Progenitor cell of endocrine pancreas (in vitro differentiated cells): ENCODE measurements at places on chromosomes 1 and 21.
A peak's percentile ranks its signal among the peaks of the same experiment; 100 is the strongest.

- no peak for DNase-seq
- H3K36me3 ChIP-seq: no peaks in the 10 kb centered on the region
- no peak overlapping the region for H3K27ac ChIP-seq
- H3K4me1 ChIP-seq: peaks cover 24% of the 10 kb centered on the region
- H3K27me3 ChIP-seq: no peaks in the 10 kb centered on the region
Measured at GRCh38 chr21:38980416-38981313, 174.9 kb downstream of the ETS2 start.

- H3K4me1 ChIP-seq: no peaks in the 10 kb centered on the region
- DNase-seq: no peak
- peaks cover 46% of the 10 kb centered on the region for H3K27me3 ChIP-seq
Measured at GRCh38 chr1:231612393-231613089, 14.0 kb upstream of the DISC1 start.

DNA sequence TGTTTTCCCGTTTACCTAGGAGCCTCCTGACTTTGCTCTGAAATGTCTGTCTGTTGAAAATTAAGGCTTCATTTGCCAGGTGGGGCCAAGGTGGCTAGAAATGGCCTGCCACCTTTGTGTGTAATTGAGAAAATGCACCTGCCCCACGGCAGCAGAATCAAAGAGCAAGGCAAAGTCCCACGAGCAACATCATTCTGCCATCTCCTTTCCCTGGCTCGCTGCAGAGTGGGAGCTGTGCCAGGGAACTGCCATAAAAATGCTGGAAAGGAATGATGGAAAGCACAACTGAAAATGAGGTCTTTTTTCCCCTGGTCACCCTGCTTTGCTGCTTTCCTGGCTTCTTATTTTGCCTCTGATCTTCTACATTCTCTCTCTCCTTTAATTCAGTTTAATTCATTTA lies 5.5 kb upstream of the OLFML2B start:
- no peak for DNase-seq
- H3K27ac ChIP-seq: no peak overlapping the region
- H3K36me3 ChIP-seq: no peaks in the 10 kb centered on the region
- H3K27me3 ChIP-seq: peaks cover 60% of the 10 kb centered on the region
- no peak overlapping the region for H3K4me3 ChIP-seq

DNA sequence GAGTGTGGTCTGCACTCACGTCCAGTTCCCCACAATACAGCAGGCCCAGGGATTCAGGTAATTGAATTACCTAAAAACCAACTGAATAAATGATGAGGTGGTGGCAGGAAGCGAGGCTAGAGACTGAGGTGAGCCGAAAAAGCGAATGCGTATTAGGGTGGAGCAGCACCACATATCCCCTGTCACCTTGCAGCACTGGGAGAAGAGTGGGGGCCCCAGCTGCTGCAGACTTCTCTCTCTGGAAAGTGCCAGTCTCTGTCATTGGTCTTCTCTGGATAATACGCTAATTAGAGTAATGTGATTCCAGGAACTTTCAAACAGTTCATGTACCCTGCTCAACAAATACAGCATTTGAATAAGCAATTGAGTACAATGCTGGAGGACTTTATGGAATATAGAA lies 199.0 kb downstream of the RPS6KC1 start:
- no peaks in the 10 kb centered on the region for H3K27me3 ChIP-seq
- H3K4me3 ChIP-seq: no peak overlapping the region
- H3K27ac ChIP-seq: no peak overlapping the region

- no peaks in the 10 kb centered on the region for H3K4me1 ChIP-seq
- no peak overlapping the region for H3K27ac ChIP-seq
- H3K36me3 ChIP-seq: no peaks in the 10 kb centered on the region
- H3K27me3 ChIP-seq: no peaks in the 10 kb centered on the region
- DNase-seq: no peak
Measured at GRCh38 chr21:23394458-23394857, 2212.8 kb downstream of the MRPL39 start.

DNA sequence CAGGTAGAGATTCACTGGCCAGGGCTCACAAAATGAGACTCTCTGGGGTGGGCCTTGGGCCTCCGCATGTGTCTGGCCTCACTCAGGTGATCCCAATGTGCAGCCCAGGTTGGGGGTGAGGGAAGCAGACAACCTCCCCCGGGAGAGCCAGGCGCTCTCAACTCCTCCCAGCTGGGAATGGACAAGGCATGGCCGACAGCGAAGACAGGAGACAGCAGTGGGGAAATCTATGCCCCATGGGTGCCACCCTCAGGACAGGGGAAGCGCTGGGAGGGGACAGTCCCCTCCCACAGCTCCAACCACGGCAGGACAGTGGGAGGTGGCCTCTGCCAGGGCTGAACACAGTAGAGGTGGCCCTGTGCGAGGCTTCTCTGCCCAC lies 47.7 kb downstream of the PRDM15 start:
- peaks cover 9% of the 10 kb centered on the region for H3K36me3 ChIP-seq
- no peak overlapping the region for H3K4me3 ChIP-seq
- H3K27ac ChIP-seq: no peak overlapping the region

- H3K36me3 ChIP-seq: no peaks in the 10 kb centered on the region
- peaks cover 3% of the 10 kb centered on the region for H3K27me3 ChIP-seq
- H3K27ac ChIP-seq: no peak overlapping the region
- H3K4me1 ChIP-seq: no peaks in the 10 kb centered on the region
Measured at GRCh38 chr1:68454534-68454933, 4.8 kb upstream of the RPE65 start.

DNA sequence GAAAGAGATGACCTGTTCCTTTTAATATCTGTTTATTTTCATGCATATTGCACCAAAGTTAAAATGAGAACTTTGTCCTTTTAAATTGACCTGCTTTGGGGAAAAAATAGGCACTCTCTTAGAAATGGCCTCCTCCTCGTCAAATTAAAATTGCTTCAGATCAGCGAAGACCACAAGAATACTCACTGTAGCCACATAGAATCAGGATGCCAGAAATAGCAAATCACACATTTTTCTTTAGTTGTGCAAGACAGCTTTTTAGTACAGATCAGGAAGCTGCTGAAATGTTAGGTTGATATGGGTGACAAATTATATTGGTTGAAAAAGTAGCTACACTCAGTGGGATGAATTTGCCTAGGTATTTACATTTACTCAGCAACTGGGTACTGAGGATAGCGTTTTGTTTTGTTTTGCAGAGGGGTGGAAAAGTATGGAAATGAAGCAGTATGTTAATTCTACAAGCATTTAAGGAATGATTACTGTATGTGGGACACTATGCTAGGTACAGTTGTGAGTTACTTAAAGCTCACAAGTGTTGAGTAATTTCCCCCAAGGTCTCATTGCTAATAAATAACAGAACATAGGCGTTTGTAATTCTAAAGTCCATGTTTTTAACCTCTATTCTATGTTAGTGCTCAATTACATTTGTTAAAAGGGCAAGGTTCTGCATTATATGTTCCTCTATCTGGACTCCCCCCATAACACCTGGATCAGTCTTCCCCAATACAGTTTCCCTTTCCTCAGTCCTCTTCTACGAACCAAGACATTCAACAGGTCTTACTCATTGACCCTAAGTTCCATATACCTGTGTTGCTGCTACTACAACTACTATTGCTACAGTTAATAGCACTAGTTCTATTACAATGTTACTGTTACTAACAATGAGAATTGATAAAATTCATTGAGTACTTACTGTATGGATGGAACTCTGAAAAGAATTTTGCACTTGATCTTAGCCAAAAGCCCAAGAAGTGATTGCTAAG lies 99.4 kb upstream of the S1PR1 start:
- no peaks in the 10 kb centered on the region for H3K36me3 ChIP-seq
- no peak overlapping the region for H3K4me3 ChIP-seq
- H3K4me1 ChIP-seq: peaks cover 32% of the 10 kb centered on the region

GRCh38 chr21:15706696-15707095 lies 23.1 kb upstream of the USP25 start:
- H3K36me3 ChIP-seq: peaks cover 1% of the 10 kb centered on the region
- no peaks in the 10 kb centered on the region for H3K27me3 ChIP-seq
- peaks cover 21% of the 10 kb centered on the region for H3K4me1 ChIP-seq
- no peak overlapping the region for H3K4me3 ChIP-seq
- H3K27ac ChIP-seq: peak overlapping the region; percentile 84
- no peak for DNase-seq

- peaks cover 24% of the 10 kb centered on the region for H3K36me3 ChIP-seq
- no peak for DNase-seq
- peaks cover 35% of the 10 kb centered on the region for H3K4me1 ChIP-seq
- no peak overlapping the region for H3K27ac ChIP-seq
- H3K27me3 ChIP-seq: no peaks in the 10 kb centered on the region
- H3K4me3 ChIP-seq: no peak overlapping the region
Measured at GRCh38 chr1:93549811-93550210, 101.9 kb downstream of the FNBP1L start.

GRCh38 chr1:20684050-20684620 lies 23.0 kb upstream of the DDOST start:
- peaks cover 5% of the 10 kb centered on the region for H3K4me1 ChIP-seq
- DNase-seq: no peak
- H3K4me3 ChIP-seq: no peak overlapping the region
- H3K36me3 ChIP-seq: no peaks in the 10 kb centered on the region

DNA sequence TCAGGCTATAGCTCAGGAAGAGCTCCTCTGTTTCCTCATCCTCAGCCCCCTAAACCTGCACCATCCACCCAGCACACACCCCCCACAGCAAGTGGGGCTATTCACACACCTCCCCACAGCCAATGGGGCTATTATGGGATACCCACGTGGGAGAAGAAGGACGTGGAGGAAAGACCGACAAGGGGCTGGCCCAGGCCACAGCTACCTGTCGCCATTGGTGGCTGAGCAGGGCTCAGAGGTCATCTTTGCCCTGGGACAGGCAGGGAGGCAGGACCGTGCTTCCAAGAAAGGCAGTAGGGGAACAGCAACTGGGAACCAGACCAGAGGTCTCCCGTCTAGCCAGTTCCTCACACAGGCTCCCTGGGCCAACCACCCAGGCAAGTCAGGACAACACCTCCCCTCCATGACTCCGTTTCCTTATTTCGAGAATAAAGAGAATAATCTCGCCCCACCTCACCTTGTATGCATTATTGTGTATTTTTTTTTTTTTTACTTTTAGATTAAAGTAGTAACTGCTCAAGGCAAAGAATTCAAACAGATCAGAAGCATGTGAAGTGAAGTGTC lies 92.3 kb upstream of the TARDBP start:
- H3K27me3 ChIP-seq: peaks cover 18% of the 10 kb centered on the region
- no peak overlapping the region for H3K4me3 ChIP-seq
- no peak for DNase-seq

GRCh38 chr1:158112994-158113758 lies 67.5 kb upstream of the CD1D start:
- H3K36me3 ChIP-seq: no peaks in the 10 kb centered on the region
- peaks cover 15% of the 10 kb centered on the region for H3K4me1 ChIP-seq
- peak overlapping the region; percentile 12 for H3K27ac ChIP-seq
- peak overlapping the region; percentile 74 for H3K4me3 ChIP-seq
- peaks cover 47% of the 10 kb centered on the region for H3K27me3 ChIP-seq

DNA sequence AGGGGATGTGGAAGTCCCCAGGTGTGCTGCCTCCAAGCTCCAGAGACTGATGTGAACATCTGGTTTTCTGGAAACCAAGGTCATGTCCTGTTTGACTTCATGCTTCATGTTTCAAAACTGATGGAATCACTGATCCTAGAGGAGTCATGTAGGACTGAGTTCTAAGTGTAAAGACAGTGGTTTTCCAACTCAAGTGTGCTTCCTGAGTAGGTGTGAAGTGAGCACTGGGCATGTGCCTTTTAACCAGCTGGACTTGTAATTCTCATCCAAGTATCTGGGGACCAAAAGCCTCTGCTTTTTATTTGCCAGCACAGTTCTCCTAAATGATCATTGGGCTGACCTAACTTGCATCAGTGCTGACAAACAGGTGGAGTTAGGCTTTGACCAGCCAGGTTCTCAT lies 36.9 kb downstream of the ABCA4 start:
- peaks cover 7% of the 10 kb centered on the region for H3K4me1 ChIP-seq
- H3K36me3 ChIP-seq: no peaks in the 10 kb centered on the region
- no peak overlapping the region for H3K4me3 ChIP-seq

- no peaks in the 10 kb centered on the region for H3K36me3 ChIP-seq
- H3K27me3 ChIP-seq: no peaks in the 10 kb centered on the region
- H3K4me3 ChIP-seq: no peak overlapping the region
- no peak for DNase-seq
Measured at GRCh38 chr1:7642781-7643529, 128.1 kb upstream of the VAMP3 start.

- H3K4me3 ChIP-seq: no peak overlapping the region
- DNase-seq: no peak
- H3K27ac ChIP-seq: no peak overlapping the region
- no peaks in the 10 kb centered on the region for H3K36me3 ChIP-seq
- H3K27me3 ChIP-seq: no peaks in the 10 kb centered on the region
Measured at GRCh38 chr21:27565364-27565763, 598.5 kb upstream of the ADAMTS5 start.

GRCh38 chr1:111256988-111257658 lies 29.6 kb downstream of the CHI3L2 start:
- no peak for DNase-seq
- H3K27ac ChIP-seq: no peak overlapping the region
- H3K4me1 ChIP-seq: peaks cover 4% of the 10 kb centered on the region
- no peaks in the 10 kb centered on the region for H3K36me3 ChIP-seq
- H3K27me3 ChIP-seq: peaks cover 4% of the 10 kb centered on the region

GRCh38 chr1:1041092-1041523 lies 21.2 kb downstream of the AGRN start:
- no peak overlapping the region for H3K27ac ChIP-seq
- H3K36me3 ChIP-seq: peaks cover 16% of the 10 kb centered on the region

GRCh38 chr1:209219791-209220524 lies 363.6 kb upstream of the CAMK1G start:
- no peak overlapping the region for H3K27ac ChIP-seq
- no peaks in the 10 kb centered on the region for H3K36me3 ChIP-seq
- H3K4me1 ChIP-seq: no peaks in the 10 kb centered on the region

GRCh38 chr1:10196976-10197375 lies 13.4 kb upstream of the KIF1B start:
- no peaks in the 10 kb centered on the region for H3K36me3 ChIP-seq
- H3K27me3 ChIP-seq: peaks cover 3% of the 10 kb centered on the region
- DNase-seq: no peak
- H3K27ac ChIP-seq: no peak overlapping the region
- H3K4me1 ChIP-seq: no peaks in the 10 kb centered on the region

DNA sequence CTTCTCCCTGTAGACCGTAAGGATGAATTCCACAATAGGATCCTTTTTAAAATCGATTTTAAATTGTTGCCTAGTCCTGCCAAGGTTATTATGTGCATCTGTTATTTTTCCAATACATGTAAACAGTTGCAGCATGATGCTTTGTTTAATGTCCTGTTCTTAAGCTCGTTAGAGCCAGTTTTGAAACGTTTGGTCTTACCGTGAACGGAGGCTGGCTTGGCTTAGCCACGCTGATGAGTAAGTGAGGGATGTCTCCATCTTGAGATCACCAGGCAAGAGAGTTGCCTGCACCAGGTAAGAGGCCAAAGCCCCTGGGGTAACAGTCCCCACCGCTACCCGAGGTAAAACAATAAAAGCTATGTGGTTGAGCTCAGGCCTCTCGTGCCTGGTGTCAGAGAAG lies 17.3 kb downstream of the CSTB start:
- no peak overlapping the region for H3K27ac ChIP-seq
- no peak overlapping the region for H3K4me3 ChIP-seq
- peaks cover 12% of the 10 kb centered on the region for H3K36me3 ChIP-seq
- no peaks in the 10 kb centered on the region for H3K27me3 ChIP-seq
- H3K4me1 ChIP-seq: no peaks in the 10 kb centered on the region
- DNase-seq: no peak

- H3K4me1 ChIP-seq: peaks cover 27% of the 10 kb centered on the region
- no peaks in the 10 kb centered on the region for H3K36me3 ChIP-seq
- peak overlapping the region; percentile 76 for H3K27ac ChIP-seq
- no peak for DNase-seq
- no peaks in the 10 kb centered on the region for H3K27me3 ChIP-seq
- no peak overlapping the region for H3K4me3 ChIP-seq
Measured at GRCh38 chr1:234772345-234773147, 162.6 kb upstream of the IRF2BP2 start.
